ENCODE measurements at places on chromosomes 7 and 10. TPM values are rescaled to one million over a fixed set of nuclear protein-coding genes. Genes with fewer than 3 reads are reported as not detected.
A peak's percentile ranks its signal among the peaks of the same experiment; 100 is the strongest.

DNA sequence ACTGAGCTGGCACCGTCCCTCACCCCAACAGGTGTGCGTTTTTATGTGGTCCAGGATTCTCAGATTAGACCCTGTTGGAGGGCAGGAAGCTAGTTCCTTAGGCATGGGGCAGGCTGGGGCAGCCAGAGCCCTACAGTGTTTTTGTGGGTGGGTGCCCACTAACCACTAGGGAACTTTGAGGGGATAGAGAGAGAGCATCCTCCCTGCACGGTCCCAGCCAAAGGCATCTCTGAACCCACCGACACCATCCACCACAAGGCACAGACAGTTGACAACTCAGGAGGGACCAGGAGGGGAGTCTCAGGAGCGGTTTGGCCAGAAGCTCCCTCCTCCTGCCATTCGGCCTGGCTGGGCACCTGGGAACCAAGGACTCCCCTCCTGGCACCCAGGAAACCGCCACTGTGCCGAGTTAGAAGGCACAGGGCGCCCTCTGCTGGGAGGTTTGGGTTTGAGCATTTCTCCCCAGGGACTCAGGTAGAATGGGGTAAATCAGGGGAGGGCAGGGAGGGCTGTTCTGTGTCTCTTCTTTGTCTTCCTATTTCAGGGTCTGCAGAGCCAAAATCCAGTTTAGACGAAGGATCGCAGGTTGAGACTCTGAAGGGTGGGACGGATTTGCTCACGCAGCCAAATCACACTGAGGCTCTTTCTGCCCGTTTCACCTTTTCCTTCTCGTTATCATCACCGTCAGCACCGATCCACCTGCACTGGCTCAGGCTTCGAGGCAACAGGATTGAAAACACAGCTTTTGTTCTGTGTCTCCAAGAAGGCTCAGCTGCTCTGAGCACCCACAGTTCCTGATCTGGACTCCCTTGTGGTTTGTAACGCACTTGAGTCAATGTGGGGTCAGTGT lies 84.8 kb upstream of the COL13A1 start:
- DNase-seq: peak; percentile 51

- peak; percentile 34 for DNase-seq
Measured at GRCh38 chr7:78863281-78863680, 590.2 kb downstream of the MAGI2 start.

NPC1L1 gene
- 0.02 TPM for polyA plus RNA-seq

- DNase-seq: peak; percentile 85
Measured at GRCh38 chr10:71720288-71720687, 710 bp upstream of the C10orf105 start.

FBXL13 gene
- polyA plus RNA-seq: 0.61 TPM

DNA sequence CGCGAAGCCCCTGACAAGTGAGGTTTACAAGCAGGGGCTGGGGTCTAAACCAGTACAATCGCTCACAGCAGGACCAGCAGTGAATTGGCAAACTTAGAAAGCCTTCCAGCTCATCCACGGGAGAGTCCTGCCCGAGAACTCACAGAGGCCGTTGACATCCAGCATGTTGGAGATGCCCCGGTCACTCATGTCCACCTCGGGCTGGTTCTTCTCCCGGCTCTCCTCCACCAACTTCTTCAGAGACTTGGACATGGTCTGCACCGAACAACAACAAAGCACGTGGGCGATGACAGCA lies 447 bp downstream of the RSU1 start:
- DNase-seq: no peak

- peak; percentile 89 for DNase-seq
Measured at GRCh38 chr10:46282842-46283574, 3.8 kb upstream of the ANTXRL start.

GRCh38 chr10:69497611-69498390 lies 46.5 kb downstream of the TSPAN15 start:
- peak; percentile 39 for DNase-seq

FAM25C gene
- not detected for polyA plus RNA-seq

SH2D4B gene
- polyA plus RNA-seq: 0.20 TPM

AUTS2 gene
- 15.4 TPM for polyA plus RNA-seq

BICC1 gene
- 2.7 TPM for polyA plus RNA-seq

EBLN1 gene
- not detected for polyA plus RNA-seq

LBX1 gene
- 0.02 TPM for polyA plus RNA-seq

GRCh38 chr7:145031162-145031561 lies 195.3 kb upstream of the TPK1 start:
- no peak for DNase-seq
